ENCODE measurements at places on chromosomes 13 and 19.

DNA sequence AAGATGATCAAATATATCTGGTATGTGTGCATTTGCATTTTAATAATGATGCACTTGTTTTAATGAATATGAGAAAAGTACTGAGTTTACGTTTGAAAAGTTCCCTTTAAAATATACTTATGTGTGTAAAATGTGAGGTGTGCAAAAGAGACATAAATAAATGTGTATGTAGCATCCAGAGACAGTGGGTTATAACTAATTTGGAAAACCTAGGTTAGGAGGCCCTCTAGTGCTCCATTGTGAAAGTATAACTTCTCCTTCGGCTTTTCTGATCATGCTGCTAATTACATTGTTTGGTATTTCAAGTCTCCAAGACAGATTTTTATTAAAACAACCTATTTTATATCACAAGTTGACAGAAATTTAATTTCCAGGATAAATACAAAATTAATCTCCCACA, 30.1 kb downstream of the SCEL start:
- DNase-seq = peak; percentile 39

DNA sequence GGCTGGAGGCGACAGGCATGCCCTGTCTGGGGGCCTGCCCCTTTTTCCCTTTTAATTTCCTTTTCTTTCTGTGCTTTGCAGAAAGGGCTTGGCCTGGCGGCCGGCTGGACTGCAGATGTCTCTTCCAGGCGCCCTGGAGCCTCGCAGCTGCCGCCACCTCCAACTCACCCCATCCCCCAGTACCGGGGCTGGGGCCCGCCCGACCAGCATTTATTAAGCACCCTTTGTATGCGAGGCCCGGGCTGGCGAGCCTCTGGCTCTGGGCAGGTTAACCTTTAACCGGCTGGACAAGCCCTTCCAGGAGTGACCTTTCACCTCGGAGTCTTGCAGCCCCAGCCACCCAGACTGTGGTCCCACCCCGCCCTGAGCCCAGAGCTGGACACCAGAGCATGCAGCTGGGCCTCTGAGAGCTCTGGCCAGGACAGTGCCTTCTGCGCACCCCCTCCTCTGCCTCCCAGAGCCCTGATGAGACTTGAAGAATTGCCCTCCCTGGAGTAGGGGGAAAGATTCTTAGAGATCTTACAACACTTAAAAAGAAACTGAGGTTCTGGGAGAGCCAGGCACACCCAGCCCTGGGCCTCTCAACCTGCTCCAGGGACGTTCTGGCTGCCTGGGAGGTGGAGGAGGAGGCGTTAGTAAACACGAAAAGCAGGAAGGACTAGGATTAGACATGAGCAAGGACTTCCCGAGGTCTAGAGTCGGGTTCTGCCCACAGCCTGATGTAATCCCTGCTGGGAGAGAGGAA, 1.1 kb upstream of the NR2F6 start:
- DNase-seq = no peak

DNA sequence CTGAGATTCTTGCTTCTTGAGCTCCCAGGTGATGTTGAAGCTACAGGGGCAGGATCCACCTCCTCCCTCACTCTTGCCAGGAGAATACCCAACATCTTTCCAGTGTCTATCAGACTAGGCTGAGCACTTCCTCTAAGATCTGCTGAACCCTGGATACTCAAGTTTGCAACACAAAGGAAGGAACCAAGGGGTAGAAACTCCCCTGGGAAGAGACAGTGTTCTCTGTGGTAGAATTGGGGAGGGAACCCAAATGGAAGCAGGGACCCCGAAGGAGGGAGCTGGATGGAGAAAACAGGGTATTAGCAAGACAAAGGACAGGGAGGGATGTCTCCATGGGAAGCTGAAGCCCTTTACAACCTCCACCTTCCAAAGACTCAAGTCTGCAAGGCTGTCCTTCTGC, 117.6 kb downstream of the DNAJC15 start:
- DNase-seq = no peak

- DNase-seq = no peak
Observed at GRCh38 chr19:46297700-46298478, 1.0 kb downstream of the HIF3A start.

DNA sequence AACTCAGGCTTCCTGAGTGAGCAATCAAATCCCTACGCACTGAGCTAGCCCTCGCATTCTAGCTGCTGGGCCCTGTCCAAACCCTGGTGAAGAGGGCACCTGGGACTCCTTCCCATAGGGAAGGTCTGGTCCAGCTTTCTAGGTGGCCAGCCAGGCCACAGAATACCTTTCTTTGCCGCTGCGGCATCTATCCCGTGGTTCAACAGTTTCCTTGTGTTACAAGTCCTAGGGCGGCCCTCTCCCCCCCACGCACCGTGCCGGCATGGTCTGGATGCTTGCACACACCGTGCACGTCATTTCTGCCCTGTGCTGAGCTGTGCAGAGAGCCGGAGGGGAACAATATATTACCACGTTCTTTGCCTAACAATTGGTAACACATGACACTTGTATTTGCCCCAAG, 164.6 kb upstream of the TSHZ3 start:
- no peak for DNase-seq

- DNase-seq = no peak
Observed at GRCh38 chr13:23723471-23723870, 153.3 kb downstream of the TNFRSF19 start.

DNA sequence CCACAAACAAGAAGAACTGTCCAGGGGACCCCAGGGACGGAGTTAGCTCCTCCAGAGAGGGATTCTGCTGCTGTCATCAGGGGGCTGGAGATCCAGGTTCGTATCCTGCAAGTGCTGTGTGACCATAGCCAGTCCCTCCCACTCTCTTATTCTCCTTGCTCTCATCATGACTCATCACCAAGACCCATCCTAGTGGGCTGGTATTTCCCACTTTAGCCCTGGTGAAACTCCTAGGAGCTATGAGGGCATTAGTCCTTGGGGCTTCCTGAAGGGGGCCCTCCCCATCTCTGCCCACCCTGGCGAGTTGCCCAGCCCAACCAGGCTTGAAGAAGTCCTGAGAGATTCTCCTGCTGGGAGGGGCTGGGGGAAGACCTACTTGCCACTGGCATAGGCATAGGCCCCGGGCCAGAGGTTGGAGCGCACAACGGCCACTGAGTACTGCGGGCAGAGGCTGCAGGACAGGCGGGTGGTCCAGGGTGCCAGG, 7.5 kb upstream of the DMWD start:
- DNase-seq = no peak

GRCh38 chr13:85719749-85720148, 79.5 kb downstream of the SLITRK6 start:
- DNase-seq = no peak

GRCh38 chr13:51523082-51523518, 61.2 kb upstream of the WDFY2 start:
- DNase-seq = no peak

DNA sequence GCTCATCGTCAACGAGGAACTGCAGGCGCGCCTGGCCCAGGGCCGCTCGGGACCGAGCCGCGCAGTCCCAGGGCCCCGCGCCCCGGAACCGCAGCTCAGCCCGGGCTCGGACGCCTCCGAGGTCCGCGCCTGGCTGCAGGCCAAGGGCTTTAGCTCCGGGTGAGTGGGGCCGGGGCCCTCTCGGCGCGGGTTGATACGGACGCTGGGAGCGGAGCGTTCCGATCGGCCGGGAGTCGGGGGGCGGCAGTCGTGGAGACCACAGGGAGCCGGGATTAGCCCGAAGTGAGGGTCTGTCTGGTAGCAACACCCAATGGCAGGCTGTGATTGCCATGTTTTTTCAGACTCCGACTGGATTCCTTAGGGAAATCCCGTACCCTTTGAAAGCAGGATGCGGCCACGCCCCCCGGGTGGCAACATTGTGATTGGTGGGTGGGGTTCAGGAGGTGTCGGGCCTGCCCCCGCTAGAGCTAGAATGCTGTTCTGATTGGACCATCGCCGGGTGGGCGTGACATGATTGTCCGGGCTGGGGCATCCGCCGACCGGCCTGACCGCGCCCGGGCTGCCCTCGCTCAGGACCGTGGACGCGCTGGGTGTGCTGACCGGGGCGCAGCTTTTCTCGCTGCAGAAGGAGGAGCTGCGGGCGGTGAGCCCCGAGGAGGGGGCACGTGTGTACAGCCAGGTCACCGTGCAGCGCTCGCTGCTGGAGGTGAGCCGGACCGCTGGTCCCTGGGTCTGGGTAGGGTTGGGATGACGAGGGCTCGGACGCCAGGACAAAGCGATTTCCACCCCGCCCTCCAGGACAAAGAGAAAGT, 11.3 kb downstream of the EPS8L1 start:
- peak; percentile 79 for DNase-seq

DNA sequence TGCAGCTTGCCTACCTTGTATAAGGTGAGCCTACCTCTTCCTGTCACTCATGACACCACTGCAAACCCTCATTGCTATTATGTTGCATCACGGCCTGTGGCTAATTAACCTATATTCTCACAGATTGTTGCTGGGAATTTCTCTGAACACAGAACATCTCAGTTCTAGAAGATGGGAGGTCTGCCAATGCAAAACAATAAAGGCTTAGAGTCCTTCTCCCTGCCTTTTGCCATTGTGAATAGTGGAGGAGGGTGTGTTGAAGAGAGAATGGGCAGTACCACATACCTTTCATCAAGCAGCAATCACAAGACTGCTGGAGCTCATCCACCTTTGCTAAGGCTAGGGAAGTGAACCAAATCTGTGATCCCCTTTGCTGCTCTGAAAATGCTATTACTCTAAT, 34.4 kb downstream of the WDFY2 start:
- no peak for DNase-seq

DNA sequence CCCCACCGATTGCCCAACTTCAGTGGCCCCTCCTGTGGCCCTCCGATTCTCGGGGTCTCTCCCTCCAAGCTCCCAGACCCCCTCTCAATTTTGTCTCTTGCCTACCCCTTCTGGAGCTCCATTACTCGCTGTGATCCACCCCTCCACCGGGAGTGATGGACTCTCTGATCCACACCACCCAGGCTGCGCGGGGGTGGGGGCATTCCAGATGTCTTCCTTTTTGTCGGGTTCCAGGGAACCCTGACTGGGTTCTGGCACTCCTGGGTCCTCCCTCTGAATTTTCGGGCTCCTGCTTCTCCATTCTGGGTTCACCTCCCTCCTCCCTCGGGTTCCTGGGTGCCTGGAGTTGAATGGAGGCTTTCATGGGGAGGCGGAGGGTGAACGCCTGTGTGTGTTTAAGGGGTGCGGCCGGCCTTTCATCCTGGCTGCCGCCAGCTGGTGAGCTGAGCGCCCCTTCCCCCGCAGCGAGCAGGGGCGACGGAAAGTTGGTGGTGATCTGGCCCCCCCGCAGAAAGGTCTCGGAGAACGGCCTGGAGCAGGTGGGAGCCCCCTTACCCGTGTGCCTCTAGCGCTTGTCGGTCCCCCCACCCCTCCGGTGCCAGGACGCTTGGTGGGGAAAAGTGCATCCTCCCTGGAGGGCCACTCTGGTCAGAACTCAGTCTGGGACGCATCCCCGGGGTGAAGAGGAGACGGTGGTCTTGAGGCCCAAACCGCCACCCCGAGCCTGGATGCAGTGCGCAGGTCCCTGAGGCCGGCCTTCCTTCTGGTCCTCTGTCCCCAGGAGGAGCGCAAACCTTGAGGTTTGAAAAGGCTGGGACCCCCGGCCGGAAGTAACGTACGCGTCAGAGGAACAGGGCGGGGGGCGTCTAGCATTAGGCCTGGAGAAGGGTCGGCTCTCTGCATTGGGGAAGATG, 1.6 kb downstream of the MISP3 start:
- no peak for DNase-seq

DNA sequence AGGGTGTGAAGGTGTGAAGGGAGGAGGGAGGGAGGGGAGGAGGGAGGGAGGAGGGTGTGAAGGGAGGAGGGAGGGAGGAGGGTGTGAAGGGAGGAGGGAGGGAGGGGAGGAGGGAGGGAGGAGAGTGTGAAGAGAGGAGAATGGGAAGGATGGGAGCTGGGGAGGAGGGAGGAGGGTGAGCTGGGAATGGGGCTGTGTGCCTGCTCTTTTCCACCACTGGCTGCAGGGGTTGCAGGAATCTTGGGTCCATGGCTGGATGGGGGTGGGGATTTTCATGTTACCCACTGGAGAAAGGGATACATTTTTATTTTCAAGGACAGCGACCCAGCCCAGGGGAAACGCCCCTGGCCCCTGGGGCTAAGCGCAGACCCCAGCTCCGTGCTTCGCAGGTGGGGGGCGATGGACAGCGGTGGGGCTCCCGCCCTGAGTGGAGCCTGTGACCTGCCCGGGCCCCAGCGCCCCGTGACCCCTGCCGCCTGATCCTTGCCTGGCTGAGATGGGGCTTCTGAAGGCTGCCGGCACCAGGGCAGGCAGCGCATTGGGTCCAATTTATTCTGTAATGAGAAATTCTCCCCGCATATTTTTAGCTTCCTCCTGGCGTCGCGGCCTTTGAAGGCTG, 3.0 kb upstream of the EFNA2 start:
- DNase-seq = no peak

GRCh38 chr19:6532244-6532999, 1.6 kb downstream of the TNFSF9 start:
- DNase-seq = no peak

DNA sequence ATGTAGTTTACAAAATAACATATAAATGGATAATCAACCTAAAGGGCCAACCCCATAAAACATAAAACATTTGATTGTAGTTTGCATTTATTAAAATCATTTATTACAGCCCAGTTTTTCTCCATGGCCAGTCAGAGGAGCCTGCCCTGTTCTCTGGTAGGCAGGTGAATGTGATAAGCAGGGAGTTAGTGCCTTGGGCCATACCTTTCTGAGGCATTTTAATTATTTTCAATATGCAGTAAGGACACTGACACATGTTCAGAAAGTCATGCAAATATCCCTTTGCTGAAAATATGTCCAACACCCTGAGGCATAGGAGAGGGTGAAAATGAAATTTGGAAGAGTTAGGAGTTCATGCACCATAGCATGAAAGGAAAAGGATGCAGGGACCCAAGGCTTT, 242.6 kb upstream of the EDNRB start:
- DNase-seq = no peak

DNA sequence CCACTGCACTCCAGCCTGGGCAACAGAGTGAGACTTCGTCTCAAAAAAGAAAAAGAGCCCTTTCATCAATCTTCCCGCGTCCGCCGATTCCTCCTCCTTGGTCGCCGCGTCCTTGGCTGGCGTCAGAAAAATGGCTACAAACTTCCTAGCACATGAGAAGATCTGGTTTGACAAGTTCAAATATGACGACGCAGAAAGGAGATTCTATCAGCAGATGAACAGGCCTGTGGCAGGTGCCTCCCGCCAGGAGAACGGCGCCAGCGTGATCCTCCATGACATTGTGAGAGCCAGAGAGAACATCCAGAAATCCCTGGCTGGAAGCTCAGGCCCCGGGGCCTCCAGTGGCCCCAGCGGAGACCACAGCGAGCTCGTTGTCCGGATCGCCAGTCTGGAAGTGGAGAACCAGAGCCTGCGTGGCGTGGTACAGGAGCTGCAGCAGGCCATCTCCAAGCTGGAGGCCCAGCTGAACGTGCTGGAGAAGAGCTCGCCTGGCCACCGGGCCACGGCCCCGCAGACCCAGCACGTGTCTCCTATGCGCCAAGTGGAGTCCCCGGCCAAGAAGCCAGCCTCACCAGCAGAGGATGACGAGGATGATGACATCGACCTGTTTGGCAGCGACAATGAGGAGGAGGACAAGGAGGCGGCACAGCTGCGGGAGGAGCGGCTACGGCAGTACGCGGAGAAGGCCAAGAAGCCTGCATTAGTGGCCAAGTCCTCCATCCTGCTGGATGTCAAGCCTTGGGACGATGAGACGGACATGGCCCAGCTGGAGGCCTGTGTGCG, 2.1 kb upstream of the MISP3 start:
- no peak for DNase-seq
